ENCODE measurements at places on chromosomes 6 and 20. TPM values are rescaled to one million over a fixed set of nuclear protein-coding genes. Genes with fewer than 3 reads are reported as not detected.

Gene PBX2
- 60.5 TPM for total RNA-seq

DNA sequence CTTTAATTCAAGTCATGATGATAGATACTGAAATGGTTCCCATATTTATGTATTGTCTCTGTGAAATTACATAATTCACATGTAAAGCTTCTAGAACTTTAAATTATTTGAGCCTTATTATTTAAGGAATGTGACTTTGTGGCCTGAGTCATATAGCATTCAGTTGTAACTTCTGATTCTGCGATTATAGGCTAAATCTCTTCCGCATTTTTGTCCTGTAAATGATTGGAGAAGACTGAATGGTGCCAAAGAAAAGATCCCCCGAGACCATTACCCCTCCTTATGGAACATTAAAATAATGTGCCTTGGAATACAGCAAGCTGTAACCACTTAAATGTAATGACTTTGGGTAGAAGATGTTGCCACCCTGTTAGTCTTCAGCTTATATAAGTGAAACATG, 63.3 kb upstream of the MAP7 start:
- no peak for DNase-seq
- no peaks in the 10 kb centered on the region for H3K27me3 ChIP-seq
- H3K4me3 ChIP-seq, result no peak overlapping the region

Gene ADA
- 110 TPM for total RNA-seq

DNA sequence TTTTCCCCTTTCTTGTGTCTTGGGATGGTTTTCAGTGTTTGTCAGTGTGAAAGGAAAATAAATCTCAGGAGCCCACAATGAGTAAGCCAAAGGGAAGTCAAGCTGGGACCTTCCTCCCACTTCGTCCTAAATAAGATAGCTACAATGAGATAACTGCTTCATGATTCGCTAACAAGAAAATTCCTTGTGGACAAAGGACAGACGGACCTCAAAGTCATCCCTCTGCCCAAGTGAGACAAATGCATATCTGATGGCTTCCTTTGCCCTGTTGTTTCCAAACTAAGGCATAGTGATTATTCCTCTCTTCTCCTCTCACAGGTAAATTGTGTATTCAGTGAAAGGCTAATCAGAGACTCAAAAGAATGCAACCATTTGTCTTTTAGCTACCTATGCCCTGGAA, 26.1 kb upstream of the ADTRP start:
- no peak overlapping the region for H3K4me3 ChIP-seq
- H3K4me1 ChIP-seq, result peaks cover 14% of the 10 kb centered on the region
- no peaks in the 10 kb centered on the region for H3K27me3 ChIP-seq
- no peak for DNase-seq
- H3K27ac ChIP-seq, result no peak overlapping the region

Gene RIMS1
- total RNA-seq, result not detected

Gene TDRD6
- total RNA-seq, result not detected
